Stimulated activated CD4-positive, alpha-beta T cell treated with anti-CD3 and anti-CD28 coated beads, Interleukin-2, amount 100 ng/mL, for 24 hours (primary cell): ENCODE measurements at places on chromosomes 2 and 18.

DNA sequence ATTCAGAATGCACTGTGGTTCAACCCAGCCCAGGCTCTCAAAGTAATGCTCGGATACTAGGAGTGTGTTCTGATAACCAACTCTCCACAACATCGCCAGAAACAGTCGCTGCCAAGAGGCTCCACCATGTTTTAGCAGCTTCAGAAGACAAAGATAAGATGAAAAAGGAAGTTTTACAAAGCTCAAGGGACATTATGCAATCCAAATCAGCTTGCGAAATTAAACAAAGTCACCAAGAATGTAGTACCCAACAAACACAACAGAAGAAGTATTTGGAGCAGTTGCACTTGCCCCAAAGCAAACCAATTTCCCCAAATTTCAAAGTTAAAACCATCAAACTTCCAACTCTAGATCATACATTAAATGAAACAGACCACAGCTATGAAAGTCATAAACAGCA lies 360.9 kb downstream of the XIRP2 start:
- DNase-seq: no peak

- no peak for DNase-seq
Observed at GRCh38 chr18:58276789-58277739, 233.0 kb downstream of the NEDD4L start.

DNA sequence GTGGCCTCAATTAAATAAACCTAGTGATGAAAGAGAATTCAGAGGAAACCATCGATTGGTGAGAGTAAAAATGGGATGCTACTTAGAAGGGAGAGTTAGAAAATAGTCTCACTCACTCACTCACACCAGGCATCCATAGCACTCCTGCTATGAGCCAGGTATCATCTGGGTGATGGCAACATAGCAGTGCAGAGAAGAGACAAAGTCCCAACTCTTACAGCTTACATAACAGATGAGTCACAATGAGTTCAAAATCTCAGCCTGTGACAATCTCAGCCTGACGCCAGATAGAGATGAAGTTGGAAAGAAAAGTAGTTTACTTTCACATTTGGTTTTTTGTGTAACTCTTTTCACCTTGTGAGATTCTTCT lies 55.4 kb upstream of the THOC1 start:
- DNase-seq: no peak

DNA sequence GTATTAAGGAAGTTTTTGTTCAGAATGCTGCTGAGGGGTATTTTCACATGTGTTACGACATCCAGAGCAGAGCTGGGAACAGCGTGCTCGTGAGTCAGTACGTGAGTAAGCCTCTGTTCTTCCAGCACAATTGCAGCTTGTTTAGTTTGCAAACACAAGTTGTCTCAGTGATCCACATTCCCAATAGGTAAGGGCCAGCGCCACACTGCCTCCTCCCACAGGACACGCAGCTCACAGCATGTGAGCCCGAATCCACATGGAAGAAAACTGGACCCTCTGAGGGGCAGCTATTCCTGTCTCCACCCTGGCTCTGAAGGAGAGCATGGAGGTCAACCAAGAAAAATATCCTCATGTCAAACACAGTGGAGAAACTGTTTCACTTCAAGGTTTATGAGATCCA lies 173.9 kb upstream of the PID1 start:
- DNase-seq: no peak

DNA sequence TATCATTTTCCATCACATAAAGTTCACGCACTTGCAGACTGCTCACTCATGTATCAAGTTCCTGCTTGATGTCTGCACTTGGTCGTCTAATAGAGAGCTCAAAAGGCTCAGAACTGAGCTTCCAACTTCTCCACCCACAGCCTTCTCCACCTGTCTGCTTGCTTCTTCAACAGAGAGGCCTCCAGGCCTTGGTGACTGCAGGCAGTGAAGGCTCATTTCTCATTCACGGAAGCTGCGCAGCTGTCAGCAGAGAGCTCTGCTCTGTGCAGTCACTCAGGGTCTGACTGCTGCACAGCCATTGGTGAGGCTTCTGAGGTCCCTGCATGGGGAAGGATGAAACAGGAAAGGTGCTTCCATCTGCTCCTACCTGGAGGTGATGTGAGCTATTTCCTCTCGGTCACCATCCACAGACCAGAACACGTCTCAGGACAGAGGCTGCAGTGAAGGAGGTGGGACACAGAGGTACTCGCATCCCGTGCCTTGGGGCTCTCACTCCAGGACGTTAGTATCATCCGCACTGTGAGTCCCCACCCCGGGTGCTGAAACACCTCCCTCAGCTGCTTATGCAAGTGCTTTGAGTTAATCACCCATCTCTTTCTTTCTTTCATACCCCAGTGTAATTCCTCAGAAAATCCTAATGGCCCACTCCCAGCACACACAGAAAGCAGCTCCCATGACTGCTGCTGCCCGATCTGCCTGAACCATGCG lies 126.2 kb downstream of the TMEM18 start:
- no peak for DNase-seq
